Activated T-helper 1 cell treated with Interleukin-2 at 50 U/mL for 16 hours (primary cell): ENCODE measurements at places on chromosomes 12 and 14.

- DNase-seq = no peak
These were observed 100.1 kb downstream of the PAH start for GRCh38 chr12:102816816-102817434.

DNA sequence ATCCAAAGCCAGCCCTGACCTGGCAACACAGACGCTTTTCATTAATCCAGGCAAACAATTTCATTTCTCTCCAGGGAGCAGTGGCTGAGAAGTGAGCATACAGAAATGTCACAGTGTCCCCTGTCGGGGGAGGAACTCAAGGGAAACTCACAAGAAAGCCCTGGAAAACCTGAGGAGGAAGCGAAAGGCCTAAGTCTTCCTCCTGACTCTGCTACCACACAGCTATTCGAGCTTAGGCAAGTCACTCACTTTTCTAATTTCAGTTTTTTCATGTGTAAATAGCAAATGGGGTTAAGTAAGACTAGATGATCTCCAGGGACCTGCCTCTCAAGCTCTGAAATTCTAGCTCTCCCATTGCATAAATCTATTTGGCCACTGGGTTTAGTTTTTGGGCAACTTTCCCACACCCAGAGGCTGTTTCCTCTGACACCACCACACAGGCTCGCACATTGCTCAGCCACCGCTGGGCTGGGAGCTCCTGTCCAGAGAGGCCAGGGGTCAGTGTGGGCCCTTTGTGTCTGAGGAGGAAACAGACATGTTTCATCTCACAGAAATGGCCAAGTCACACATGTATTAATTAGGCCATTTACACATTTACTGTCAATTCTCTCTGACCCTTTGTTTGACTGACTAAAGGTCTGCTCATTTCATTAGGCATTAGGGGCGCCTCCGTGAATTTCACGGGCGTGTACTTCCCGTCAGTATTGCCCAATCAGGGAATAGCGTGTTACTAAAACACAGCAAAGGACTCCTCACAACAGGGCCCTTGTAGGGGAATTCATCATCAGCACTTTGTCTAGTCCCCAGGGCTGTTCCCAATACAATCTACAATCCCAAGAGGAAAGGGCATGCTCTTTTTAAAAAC lies 9.8 kb upstream of the PNMA1 start:
- no peak for DNase-seq

- no peak for DNase-seq
These were observed 6.6 kb downstream of the FERMT2 start for GRCh38 chr14:52944254-52944653.

DNA sequence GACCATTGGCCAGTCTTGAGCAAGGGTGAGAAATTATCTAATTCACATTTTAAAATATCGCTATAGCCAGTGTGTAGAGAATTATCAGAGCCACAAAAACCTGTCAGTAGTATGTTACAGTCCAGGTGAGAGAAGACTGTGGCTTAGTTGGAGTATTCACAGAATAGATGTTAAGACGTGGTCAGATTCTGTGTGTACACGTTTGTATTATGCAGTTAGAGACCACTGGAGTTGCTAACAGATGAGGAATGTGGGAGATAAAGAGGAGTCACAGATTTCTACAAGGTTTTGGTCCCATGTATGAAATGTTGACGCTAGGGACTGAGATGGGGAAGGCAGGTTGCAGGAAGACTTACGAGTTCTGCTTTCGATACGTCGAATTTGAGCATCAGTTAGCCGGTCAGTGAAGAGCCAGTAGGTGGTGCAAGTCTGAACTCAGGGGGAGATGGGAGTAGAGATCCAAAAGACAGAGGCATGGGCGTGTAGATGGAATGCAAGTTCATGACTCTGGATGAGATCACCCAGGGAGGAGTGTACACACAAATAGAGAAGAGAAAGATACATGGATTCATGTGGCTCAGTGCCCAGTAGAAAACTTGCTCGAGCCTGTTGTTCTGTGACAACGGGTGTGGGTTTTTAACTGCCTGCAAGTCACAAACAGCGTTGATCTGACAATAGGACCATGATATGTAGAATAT lies 114.8 kb upstream of the FLRT2 start:
- no peak for DNase-seq

DNA sequence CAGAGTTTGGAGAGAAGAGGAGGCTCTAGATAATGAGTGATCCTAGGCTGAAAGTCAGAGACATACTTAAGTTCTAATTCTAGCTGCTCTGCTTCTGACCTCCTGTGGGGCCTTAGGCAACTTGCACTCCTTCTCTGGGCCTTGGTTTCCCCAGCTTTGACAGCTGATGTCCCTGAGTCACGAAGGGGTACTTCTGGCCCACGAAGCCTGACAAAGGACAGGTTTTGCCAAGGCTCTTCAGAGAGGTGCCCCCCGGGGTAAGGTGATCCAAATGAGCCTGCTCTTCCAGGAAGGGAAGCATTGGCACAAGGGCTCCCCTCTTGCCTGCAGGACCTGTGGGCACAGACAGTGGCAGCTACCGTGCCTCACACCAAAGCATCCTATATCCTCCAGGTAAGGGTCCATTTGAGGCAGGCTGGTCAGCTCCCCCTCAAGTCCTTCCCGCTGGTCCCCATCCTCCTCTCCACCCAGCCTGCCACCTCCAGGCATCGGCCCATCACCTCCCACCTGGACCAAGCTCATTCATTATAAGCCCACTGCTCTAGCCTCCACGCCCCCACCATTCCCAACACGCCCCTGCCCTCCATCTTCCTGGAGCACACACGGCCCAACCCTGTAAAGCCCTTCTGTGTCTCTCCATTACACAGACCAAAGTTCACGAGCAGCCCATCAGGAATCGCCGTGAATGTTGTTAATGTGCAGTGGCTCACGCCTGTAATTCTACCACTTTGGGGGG lies 1.9 kb upstream of the PPP1R13B start:
- no peak for DNase-seq

- DNase-seq = no peak
These were observed 484 bp upstream of the PRKCH start for GRCh38 chr14:61320806-61321384.

DNA sequence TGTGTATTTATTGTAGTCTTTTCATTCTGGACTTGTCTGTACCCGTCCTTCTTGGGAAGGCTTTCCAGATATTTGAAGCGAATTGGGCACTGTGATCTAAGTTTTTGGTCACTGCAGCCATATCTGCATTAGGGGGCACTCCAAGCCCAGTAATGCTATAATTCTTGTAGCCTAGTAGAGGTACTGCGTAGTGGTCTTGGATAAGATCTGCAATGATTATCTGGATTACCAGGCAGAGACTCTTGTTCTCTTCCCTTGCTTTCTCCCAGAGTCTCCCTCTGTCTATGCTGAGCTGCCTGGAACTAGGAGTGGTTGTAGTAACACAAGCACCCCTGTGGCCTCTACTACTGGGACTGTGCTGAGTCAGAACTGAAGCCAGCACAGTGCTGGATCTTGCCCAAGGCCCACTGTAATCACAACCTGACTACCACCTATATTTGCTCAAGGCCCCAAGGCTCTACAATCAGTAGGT lies 30.0 kb downstream of the SLC38A2 start:
- DNase-seq = no peak

GRCh38 chr12:14129611-14130195 lies 148.3 kb upstream of the GRIN2B start:
- no peak for DNase-seq

DNA sequence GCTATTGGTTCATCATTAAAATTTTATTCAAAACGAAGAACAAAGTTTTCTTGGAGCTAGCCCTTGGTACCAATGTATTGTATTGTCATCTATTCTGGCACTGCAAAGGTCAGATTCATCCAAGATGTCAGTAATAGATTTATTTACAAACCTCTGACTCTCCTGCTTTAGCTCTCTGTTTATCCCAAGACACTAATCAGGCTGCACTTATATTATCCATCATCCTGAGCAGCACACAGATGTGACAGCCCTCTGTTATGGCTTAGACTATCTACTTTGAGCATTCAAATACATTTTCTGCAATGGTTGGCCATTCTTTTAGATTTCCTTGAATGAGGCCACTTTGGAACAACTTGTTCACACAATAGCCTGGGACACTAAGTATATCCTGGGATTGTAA lies 5.0 kb upstream of the PTPRR start:
- no peak for DNase-seq

DNA sequence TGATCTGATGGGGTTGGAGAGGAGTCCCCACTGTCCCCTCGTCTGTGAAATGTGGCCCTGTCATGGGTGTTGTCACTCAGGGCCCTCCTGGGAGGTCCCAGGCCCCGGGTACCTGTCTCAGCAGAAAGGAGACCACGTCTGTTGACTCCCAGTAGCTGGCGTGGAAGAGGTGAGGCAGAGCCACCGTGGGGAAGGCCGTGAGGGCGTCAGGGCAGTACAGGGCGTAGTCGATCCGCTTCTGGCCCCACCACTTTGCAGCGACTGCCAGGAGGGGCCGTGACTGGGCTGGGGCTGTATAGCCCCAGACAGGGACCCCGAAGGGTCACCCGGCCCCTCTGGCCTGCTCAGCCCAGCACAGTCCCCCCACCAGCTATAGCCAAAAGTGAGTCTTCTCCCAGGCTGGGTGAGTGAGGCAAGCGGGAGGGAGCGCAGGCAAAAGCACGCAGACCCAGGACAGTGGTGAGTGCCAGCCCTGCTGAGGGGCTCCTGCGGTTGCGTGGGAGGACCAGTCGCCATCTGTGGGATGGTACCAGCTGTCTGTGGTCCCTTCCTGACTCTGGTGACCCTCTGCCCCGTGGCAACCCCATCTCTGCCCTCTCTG lies 8.2 kb downstream of the ARL6IP4 start:
- no peak for DNase-seq

DNA sequence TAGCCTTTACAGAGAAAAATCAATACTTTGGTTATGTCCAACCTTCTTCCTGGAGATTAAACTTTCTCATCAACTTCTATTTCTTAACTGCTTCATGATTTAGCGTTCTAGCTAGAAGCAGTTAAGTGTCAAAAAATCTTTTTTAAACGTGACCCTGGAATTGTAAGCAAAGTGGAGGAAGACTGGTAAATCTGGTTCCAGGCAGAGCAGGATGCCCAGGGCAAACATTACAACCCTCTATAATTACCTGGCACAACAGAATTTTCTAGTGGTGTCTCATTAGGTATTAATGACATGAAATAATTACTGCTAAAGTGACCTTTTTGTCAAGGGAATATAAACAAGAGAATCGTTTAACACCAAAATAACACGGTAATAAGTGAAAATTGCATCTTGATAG lies 320.8 kb downstream of the MED13L start:
- no peak for DNase-seq

DNA sequence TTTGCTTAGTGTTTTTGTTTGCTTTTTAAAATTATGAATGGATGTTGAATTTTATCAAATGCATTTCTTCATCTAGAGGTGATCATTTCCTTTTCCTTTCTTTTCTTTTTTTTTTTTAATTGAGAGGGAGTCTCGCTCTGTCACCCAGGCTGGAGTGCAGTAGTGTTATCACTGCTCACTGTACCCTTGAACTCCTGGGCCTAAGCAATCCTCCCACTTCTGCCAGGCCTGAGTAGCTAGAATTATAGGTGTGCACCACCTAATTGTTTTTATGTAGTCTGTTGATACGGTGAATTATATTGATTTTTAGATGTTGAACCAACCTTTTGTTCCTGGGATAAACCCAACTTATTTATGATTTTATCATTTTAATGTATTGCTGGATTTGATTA lies 1.5 kb upstream of the CDKL1 start:
- no peak for DNase-seq

GRCh38 chr12:112967858-112968257 lies 10.5 kb upstream of the OAS2 start:
- DNase-seq = no peak

GRCh38 chr12:25710128-25710527 lies 157.0 kb upstream of the LMNTD1 start:
- DNase-seq = no peak

GRCh38 chr12:9649532-9649940 lies 20.0 kb upstream of the CLEC2D start:
- DNase-seq = no peak

DNA sequence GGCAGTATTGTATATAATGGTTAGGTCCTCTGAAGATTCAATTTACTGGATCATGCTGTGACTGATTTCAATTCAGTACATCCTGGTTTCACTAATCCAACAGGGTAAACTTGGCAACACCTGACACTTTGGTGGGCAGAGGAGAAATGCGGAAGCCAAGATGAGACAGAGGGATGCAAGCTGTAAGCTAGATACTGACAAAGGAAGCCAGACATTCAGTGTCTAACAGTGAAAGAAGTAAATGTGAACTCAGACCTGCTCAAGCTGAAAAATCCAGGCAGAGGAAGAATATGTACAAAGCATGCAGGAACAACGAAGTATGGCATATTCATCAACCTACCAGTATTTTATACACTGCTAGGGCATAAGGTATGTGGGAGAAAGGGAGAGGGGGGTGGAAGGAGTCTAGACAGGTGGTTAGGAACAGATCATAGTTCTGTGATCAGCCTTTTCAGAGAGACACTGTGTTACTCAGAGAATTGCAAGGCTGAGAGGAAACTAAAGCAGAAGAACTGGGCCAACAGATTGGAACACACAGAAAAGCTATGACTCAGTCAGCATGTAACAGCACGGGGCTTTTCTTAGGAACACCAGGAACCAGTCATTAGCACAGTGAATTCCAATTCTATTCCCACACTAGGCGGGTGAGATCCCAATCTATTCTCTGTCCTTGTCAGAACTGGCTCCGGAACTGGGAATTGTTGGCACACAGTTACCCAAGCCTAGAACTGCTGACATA lies 40.3 kb downstream of the NELL2 start:
- DNase-seq = no peak

DNA sequence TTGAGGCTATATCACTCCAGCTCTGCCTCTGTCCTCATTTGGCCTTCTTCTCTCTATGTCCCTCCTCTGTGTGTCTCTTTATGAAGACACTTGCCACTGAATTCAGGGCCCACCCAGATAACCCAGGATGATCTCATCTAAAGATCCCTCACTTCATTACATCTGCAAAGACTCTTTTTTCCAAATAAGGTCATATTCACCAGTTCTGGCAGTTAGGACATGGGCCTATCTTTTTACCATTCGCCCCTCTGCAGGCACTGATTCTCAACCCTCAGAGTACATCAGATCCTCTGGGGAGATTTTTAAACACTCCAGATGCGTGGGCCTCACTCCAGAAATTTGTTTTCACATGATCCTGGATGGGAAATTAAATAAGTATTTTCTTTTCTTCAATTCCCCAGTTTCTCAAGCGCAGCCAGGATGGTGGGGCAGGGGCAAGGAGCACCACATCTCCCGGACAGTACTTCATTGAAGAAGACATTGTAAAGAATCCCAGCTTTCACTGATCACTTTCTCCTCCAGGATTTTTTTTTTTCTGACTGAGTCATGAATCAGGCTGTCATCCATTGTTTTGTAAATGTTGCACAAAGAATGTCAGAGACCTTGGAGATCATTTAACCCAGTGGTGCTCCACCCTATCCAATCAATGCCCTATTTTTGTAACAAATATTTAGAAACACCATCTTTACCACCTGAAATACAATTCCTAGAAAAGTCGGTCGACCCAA lies 27.4 kb downstream of the CRACR2A start:
- DNase-seq = no peak

DNA sequence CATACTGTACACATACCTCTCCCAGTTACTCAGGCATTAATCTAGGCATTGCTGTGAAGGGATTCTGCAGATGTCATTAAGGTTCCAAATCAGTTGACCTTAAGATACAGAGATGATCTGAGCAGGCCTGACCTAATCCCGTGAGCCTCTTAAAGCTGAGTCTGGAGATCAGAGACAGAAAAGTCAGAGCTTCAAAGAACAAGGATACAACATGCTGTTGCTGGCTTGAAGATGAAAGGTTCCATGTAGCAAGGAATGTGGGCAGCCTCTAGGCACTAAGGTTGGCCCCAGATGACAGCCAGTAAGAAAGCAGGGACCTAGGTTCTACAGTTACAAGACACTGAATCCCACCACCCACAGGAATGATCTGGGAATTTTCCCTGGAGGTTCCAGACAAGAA lies 81.1 kb downstream of the MAP1LC3B2 start:
- DNase-seq = no peak
